CD8-positive, alpha-beta T cell (primary cell): ENCODE measurements at places on chromosomes 4 and X. TPM values are rescaled to one million over a fixed set of nuclear protein-coding genes. Genes with fewer than 3 reads are reported as not detected.

Gene NLGN4X
- total RNA-seq, result not detected

Gene ERAS
- not detected for total RNA-seq

Gene ZC4H2
- total RNA-seq, result 3.2 TPM

Gene MAGEE2
- not detected for total RNA-seq

Gene CT45A3
- not detected for total RNA-seq

Gene NAA11
- not detected for total RNA-seq

Gene NPY5R
- not detected for total RNA-seq

Gene TMPRSS11A
- total RNA-seq, result not detected

Gene RAI2
- 1.9 TPM for total RNA-seq

Gene HMX1
- total RNA-seq, result not detected

Gene MAGEB10
- not detected for total RNA-seq

Gene HPSE
- total RNA-seq, result 1.3 TPM

Gene MAGEB18
- not detected for total RNA-seq

Gene SMARCA5
- total RNA-seq, result 63.1 TPM

Gene SLITRK4
- total RNA-seq, result not detected

Gene TRPC3
- not detected for total RNA-seq

Gene KCND1
- total RNA-seq, result 3.0 TPM

Gene CCDC160
- not detected for total RNA-seq

Gene PPARGC1A
- total RNA-seq, result not detected

Gene CAPN6
- total RNA-seq, result not detected

Gene ARMCX6
- 45.6 TPM for total RNA-seq

Gene ANK2
- not detected for total RNA-seq

Gene GABRQ
- not detected for total RNA-seq

Gene EOLA1
- 88.4 TPM for total RNA-seq
